Neural crest cell (in vitro differentiated cells): ENCODE measurements at places on chromosomes 4 and X. TPM values are rescaled to one million over a fixed set of nuclear protein-coding genes. Genes with fewer than 3 reads are reported as not detected.

- H3K4me3 ChIP-seq = no peak overlapping the region
- no peaks in the 10 kb centered on the region for H3K27me3 ChIP-seq
- DNase-seq = no peak
- no peaks in the 10 kb centered on the region for H3K4me1 ChIP-seq
- peaks cover 2% of the 10 kb centered on the region for H3K36me3 ChIP-seq
Measured at GRCh38 chrX:20029728-20030127, 38.9 kb upstream of the BCLAF3 start.

- DNase-seq = no peak
- no peaks in the 10 kb centered on the region for H3K36me3 ChIP-seq
- no peak within 1 kb of the TSS for H3K27ac ChIP-seq
- no peak within 1 kb of the TSS for H3K4me3 ChIP-seq
Measured at GRCh38 chr4:69965628-69966027, at the start of gene CSN2. TSS of gene CSN2 (minus strand) at chr4:69965728. CDS start at chr4:69960995, 4,733 bp downstream.

DNA sequence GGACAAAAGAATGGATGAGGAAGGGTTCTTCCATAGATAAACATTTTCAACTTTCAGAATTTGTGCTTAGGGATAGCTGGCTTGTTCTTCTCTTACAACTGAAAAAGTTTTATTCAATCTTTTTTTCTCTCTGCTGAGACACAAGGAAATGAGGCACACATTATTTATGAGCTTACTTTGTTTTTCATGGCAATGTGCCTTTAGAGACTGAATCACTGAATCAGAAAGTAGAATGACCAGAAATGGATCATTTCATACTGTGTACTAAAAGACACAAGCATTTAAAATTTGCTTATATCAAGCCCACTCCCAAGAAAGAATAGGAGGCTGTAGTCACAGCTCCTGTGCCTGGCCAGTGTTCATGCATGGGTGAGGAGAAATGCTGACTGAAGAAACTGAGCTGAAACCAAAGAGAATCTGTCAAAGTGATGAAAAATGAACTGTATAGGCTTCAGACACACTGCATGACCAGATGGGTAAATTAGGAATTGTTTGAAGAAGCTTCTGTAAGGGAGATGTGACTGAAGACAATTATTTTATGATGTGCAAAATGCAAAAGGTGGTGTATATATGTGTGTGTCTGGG, 413.8 kb downstream of the RAPGEF2 start:
- H3K36me3 ChIP-seq = peaks cover 2% of the 10 kb centered on the region
- no peak for DNase-seq
- H3K4me3 ChIP-seq = no peak overlapping the region
- H3K27ac ChIP-seq = no peak overlapping the region

GRCh38 chrX:73876911-73877310, 313.9 kb downstream of the CHIC1 start:
- H3K4me1 ChIP-seq = peaks cover 6% of the 10 kb centered on the region
- H3K4me3 ChIP-seq = no peak overlapping the region
- H3K27me3 ChIP-seq = no peaks in the 10 kb centered on the region
- H3K27ac ChIP-seq = no peak overlapping the region
- H3K36me3 ChIP-seq = peaks cover 13% of the 10 kb centered on the region
- DNase-seq = no peak

GRCh38 chr4:74013264-74013663, 14.8 kb upstream of the CXCL5 start:
- no peak overlapping the region for H3K27ac ChIP-seq
- no peaks in the 10 kb centered on the region for H3K36me3 ChIP-seq
- DNase-seq = no peak
- H3K4me1 ChIP-seq = peaks cover 4% of the 10 kb centered on the region
- no peak overlapping the region for H3K4me3 ChIP-seq

DNA sequence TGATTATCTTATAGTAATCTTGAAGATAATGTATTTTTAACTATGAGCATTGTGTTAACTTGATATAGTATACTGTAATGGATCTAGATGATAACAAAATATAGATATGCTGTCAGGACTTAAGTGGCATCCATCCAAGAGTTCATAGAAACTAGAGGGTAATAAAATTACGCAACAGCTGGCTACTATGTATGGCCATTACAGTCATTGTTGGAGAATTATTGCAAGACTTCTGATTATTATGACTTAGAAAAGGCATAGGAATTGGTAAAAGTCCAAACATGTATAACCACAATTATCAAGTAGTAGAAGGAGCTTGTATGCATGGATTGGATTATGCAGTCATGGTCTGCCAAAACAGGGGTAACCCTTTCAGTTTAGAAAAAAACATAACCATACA, 9.5 kb downstream of the OGT start:
- H3K27me3 ChIP-seq = no peaks in the 10 kb centered on the region
- no peak overlapping the region for H3K4me3 ChIP-seq
- peaks cover 12% of the 10 kb centered on the region for H3K36me3 ChIP-seq
- no peak overlapping the region for H3K27ac ChIP-seq

- no peaks in the 10 kb centered on the region for H3K36me3 ChIP-seq
- H3K27ac ChIP-seq = no peak overlapping the region
- no peaks in the 10 kb centered on the region for H3K4me1 ChIP-seq
- H3K27me3 ChIP-seq = no peaks in the 10 kb centered on the region
Measured at GRCh38 chr4:38231626-38232025, 271.4 kb downstream of the PTTG2 start.

DNA sequence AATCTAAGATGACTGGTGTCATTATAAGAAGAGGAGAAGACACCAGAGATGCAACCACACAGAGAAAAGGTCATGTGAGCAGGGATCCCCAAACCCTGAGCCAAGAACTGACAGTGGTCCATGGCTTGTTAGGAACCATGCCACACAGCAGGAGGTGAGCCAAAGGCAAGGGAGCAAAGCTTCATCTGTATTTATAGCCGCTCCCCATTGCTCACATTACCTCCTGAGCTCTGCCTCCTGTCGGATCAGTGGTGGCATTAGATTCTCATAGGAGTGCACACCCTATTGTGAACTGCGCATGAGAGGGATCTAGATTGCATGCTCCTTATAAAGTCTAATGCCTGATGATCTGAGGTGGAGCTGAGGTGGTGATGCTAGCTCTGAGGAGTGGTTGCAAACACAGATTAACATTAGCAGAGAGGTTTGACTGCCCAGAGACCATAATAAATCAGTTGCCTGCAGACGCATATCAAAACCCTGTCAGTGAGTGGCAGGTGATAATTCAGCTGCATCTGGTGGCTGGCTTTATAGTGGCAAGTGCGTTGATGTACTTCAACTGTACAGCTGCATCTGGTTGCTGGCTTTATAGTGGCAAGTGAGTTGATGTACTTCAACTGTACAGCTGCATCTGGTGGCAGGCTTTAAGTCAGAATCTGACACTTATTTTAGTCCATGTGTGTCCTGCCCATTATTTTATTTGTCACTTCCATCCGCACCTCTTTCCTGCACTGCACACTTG, 19.8 kb upstream of the CXCL2 start:
- no peak overlapping the region for H3K4me3 ChIP-seq
- no peaks in the 10 kb centered on the region for H3K27me3 ChIP-seq
- H3K36me3 ChIP-seq = no peaks in the 10 kb centered on the region
- H3K4me1 ChIP-seq = peaks cover 37% of the 10 kb centered on the region
- no peak for DNase-seq

- peaks cover 5% of the 10 kb centered on the region for H3K36me3 ChIP-seq
- H3K4me1 ChIP-seq = no peaks in the 10 kb centered on the region
- no peak overlapping the region for H3K4me3 ChIP-seq
- no peak overlapping the region for H3K27ac ChIP-seq
Measured at GRCh38 chr4:98728871-98729270, 70.5 kb upstream of the TSPAN5 start.

DNA sequence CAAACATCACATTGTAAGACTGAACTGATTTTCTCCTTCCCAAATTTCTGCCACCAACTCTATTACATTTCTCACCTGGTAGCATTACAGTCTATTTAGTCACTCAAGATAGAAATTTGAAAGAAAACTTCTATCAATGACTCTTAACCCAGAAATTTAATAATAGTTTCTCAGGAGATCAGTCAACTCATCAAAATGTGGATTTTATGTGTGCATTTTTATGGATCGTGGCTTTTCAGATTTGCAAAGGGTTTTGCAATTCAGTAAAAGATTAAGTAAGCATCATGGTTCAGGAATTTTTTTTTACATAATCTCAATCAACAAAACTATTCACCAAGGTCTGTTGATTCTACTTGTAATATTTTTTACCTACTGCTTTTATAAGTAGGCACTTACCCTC, 111.1 kb downstream of the CFAP299 start:
- H3K27ac ChIP-seq = no peak overlapping the region
- DNase-seq = no peak
- no peaks in the 10 kb centered on the region for H3K27me3 ChIP-seq
- no peaks in the 10 kb centered on the region for H3K36me3 ChIP-seq

DNA sequence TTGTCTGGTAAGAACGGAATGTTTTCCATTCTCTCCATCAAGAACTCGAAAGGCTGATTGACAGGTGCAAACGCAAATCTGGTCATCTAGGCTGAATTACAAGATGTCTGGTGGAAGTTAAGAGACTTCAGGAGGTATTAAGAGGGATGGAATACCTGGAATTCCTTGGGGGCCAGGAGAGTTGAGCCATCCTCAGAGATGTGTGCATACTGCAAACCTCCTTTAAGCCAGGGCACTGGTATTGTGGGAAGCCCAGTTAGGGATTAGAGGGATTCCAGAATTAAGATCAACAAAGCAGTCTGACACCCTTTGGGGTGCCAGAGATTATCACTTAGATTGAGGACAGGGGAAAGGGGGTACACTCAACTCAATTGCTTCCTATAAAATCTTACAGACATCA, 151.4 kb downstream of the VCX3A start:
- H3K4me3 ChIP-seq = no peak overlapping the region
- H3K27me3 ChIP-seq = no peaks in the 10 kb centered on the region
- peaks cover 21% of the 10 kb centered on the region for H3K4me1 ChIP-seq
- DNase-seq = no peak

GRCh38 chrX:149937871-149938426, 342 bp downstream of the EOLA2 start:
- no peaks in the 10 kb centered on the region for H3K4me1 ChIP-seq
- H3K4me3 ChIP-seq = peak overlapping the region; percentile 90
- DNase-seq = no peak
- H3K36me3 ChIP-seq = peaks cover 3% of the 10 kb centered on the region

- peaks cover 10% of the 10 kb centered on the region for H3K4me1 ChIP-seq
- H3K27me3 ChIP-seq = no peaks in the 10 kb centered on the region
- peak overlapping the region; percentile 57 for H3K27ac ChIP-seq
- H3K36me3 ChIP-seq = no peaks in the 10 kb centered on the region
- no peak overlapping the region for H3K4me3 ChIP-seq
Measured at GRCh38 chr4:129550281-129550785, 454.4 kb downstream of the C4orf33 start.

- peaks cover 14% of the 10 kb centered on the region for H3K4me1 ChIP-seq
- no peak overlapping the region for H3K27ac ChIP-seq
- H3K36me3 ChIP-seq = peaks cover 20% of the 10 kb centered on the region
- no peak overlapping the region for H3K4me3 ChIP-seq
- no peak for DNase-seq
- H3K27me3 ChIP-seq = no peaks in the 10 kb centered on the region
Measured at GRCh38 chr4:121863799-121864198, 6.5 kb downstream of the BBS7 start.

GRCh38 chr4:60562334-60562733, 637.8 kb upstream of the ADGRL3 start:
- DNase-seq = no peak
- H3K27ac ChIP-seq = no peak overlapping the region
- H3K36me3 ChIP-seq = no peaks in the 10 kb centered on the region

DNA sequence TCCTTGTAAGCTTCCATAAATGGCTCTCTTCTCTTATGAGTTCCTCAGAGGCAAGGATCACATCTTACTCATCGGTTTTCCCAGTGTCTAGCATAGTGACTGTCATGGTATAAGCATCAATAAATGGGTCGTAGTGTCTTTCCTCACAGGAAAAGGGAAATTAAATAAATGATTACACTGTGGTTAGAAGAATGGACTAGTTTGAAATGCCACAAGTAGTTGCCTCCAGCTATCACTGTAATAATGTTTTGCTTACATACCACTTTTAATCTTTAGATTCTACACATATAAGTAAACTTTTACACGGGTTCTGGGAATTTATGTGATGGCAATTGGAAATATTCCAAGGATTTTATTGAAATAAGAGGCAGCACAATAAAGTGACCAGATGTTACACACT, 152.8 kb upstream of the CXorf51A start:
- no peaks in the 10 kb centered on the region for H3K36me3 ChIP-seq
- H3K27me3 ChIP-seq = no peaks in the 10 kb centered on the region
- H3K4me3 ChIP-seq = no peak overlapping the region
- H3K4me1 ChIP-seq = no peaks in the 10 kb centered on the region

- H3K27ac ChIP-seq = peak overlapping the region; percentile 62
- no peaks in the 10 kb centered on the region for H3K27me3 ChIP-seq
- no peak for DNase-seq
- peaks cover 29% of the 10 kb centered on the region for H3K36me3 ChIP-seq
- H3K4me1 ChIP-seq = no peaks in the 10 kb centered on the region
Measured at GRCh38 chr4:150874338-150875226, 140.5 kb downstream of the LRBA start.

DNA sequence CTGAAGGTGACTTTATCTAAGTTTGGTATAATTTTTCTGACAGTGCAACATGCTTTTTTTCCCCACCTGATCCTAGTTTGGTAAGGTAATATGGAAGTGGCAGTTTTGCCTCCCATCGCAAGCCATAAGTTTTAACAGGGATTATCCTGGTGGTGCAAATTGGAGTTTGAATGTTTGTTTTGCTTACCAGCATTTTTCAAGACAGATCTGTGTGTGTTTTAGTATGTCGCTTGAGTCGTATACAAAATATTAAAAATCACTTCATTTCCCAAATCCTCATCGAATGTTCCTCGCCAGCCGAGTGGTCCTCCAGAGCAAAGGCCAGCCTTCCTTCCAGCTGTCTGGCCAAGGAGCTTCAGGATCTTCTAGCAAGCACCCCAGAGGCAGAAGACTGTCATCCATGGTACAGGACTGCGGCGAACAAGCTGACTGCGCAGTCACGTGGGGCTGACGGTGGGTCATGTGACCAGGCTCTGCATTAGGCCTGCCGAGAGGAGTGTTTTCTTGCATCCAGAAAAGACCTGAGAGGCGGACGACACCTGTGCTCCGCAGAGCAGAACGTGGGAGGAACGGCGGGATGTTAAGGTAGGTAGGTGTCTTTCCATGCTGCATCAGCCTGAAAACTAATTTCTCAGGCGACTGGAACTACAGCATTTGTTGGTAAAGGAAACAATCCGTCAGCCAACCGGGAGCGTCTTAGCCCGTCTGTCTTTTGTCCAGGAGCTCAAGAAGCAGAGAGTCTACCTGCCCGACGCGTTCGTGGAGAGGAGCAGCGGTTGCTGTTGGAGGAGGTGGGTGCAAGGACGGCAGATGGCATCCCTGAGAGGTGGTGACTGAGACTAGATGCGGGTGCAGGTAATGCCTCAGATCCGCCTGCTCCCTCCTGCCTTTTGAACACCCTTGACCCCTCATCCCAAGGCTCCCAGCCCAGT, at the start of gene GPRASP3:
TSS of gene GPRASP3 (plus strand) at position 507 of the 932 bp plus-strand sequence. CDS start 28,253 bp downstream, outside the sequence.
- H3K4me3 ChIP-seq = no peak within 1 kb of the TSS
- H3K36me3 ChIP-seq = peaks cover 6% of the 10 kb centered on the region
- H3K27me3 ChIP-seq = no peaks in the 10 kb centered on the region
- peaks cover 6% of the 10 kb centered on the region for H3K4me1 ChIP-seq

UGT2A3 gene
- total RNA-seq = not detected in 2 replicates

MAGED4 gene
- total RNA-seq = 122 and 143 TPM in 2 replicates

NAP1L5 gene
- 6.7 and 7.5 TPM in 2 replicates for total RNA-seq

SPANXA2 gene
- total RNA-seq = not detected in 2 replicates

MAP3K15 gene
- total RNA-seq = 1.2 and 2.0 TPM in 2 replicates

CFI gene
- total RNA-seq = not detected in 2 replicates
